ENCODE measurements at places on chromosomes 7 and 10.

- no peak for DNase-seq
These were observed 1.2 kb upstream of the MEOX2 start for GRCh38 chr7:15687546-15688278.

DNA sequence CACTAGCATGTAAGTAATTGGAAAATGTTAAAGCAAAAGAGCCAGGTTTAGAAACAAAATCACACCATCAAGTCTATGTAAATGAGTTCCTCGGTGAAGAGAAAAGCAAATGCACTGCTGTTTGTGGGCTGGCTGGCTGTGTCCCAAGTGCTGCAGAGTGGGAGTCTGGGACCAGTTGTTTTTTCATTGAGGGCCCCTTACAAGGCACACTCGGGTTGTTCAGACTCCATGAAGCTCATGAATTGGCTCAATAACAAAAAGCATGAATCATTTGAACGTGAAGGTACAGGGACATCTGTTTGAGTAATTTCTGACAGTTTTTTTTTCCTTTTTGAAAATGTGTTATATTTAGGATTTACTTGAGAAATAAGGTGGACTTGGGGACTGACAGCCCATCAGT is 28.0 kb downstream of the GRK5 start:
- DNase-seq = no peak

GRCh38 chr10:97718178-97718577 is 4.6 kb downstream of the MARVELD1 start:
- DNase-seq = no peak

DNA sequence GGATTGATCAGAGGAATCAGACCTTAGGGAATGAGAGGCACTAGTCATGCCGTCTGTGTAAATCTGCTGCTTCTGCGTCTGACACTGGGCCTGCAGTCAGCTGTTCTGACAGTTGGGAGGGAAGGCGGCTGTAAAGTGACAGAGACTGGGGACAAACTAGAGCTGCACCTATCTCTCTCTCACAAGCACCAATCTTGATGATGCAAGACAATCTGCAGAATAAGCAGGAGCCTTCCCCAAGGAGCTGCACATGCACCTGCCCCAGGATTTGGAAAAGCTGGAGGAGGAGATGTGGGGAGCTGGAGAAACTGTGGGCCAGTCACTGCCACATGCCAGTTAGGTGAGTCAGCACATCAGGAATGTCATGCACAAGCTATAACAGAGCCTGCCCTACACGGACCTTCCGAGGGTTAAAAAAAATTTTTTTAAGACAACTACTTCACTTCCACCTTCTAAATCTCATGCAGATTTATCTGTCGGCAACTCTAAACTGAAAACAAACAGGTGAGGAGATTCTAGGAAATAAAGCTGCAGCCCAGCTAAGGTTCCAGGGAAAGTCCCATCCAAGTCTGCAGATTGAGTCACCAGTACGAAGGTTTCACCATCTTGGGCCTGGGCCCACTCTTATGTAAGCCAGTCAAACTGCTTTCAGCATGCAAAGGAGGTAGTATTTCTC is 39.2 kb downstream of the ENO4 start:
- no peak for DNase-seq

GRCh38 chr7:48875045-48875916 is 49.1 kb upstream of the CDC14C start:
- DNase-seq = no peak

DNA sequence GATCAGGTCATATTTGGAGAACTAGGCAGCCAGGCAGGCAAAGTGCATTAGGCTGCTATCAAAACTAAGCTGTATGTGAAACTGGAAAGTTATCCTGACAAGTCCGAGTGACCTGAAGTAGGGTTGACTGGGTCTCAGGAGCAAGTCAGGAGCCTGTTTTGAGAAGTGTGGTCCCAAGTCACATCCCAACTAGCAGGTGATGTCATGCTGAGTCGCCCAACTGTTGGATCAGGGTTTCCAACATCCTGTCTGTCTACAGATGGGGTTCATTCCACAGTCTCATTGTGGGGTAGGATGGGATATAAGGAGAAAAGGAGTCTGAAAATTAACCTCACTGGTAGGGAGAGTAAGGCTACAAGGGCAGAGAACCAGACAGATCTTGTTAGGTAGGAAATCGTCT is 27.0 kb downstream of the SLC26A4 start:
- no peak for DNase-seq

- DNase-seq = no peak
These were observed 1.2 kb downstream of the FLNC start for GRCh38 chr7:128831178-128831993.

- no peak for DNase-seq
These were observed 9.1 kb downstream of the LANCL2 start for GRCh38 chr7:55374213-55374612.

Data from activated CD4-positive, alpha-beta T cell treated with anti-CD3 and anti-CD28 coated beads, Interleukin-2, amount 50 U/mL, for 1 hour (primary cell).